ELR (cell line): ENCODE measurements at places on chromosomes 5 and 9.

GRCh38 chr9:33102551-33103210 is 26.2 kb upstream of the SMU1 start:
- DNase-seq = no peak

DNA sequence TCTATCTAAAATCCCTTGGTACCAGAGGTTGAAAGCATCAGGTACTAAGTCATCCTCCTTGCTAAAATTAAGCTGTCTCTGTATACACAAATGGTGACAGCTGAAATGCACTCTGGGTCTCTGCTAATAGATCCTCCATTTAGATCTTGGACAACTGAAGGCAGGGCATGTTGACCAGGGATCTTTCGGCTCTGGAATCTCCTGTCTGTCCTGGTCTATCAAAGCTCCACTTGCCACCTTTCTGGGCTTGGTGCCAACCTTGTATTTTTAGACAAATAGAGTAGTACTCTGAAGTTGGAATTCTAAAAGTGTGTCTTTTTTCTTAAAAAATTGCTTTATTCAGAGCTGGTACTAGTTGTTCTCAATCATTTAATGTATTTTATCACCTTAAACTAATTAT is 135.2 kb upstream of the HMHB1 start:
- DNase-seq = no peak

DNA sequence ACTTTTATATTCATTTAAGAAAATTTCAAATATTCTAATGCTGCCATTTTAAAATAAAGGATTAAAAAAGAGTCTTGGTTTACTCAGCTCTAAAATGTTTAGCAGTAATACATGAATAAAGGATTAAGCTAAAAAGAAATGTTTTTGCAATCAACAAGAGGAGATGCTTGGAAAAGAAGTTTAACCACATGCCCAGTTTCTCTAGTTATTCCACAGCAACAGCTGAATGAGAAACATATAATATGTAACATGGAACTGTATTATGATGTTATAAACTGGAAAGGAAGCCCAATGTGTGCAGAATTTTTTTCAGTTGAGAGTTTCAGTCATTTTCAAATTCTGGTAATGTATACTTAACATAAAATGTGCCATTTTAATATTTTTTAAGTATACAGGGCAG is 76.5 kb upstream of the ALDH1A1 start:
- DNase-seq = no peak

- no peak for DNase-seq
These were observed 50.1 kb upstream of the TTC39B start for GRCh38 chr9:15357050-15357653.

DNA sequence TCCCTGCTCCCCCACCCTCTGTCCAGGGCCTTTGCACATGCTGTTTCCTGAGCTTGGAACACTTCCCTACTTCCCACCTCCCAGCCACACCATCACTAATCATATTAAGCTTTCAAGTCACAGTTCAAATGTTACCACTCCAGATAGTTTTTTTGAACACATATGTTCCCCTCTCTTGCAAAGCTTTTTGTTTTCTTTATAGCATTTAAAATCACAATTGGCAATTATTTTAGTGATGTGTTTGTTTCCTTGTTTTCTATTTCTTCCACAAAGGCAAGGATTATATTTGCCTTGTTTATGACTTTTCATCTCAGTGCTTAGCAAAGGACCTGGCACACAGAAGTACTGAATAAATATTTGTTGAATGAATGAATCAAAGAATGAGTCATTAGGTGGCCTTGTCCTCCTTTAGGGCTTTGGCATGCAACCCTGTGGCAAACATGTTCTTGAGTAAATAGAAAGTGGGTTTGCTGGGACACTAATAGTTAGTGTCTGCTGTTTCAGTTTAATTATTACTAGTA is 386.8 kb downstream of the FGF10 start:
- no peak for DNase-seq

- no peak for DNase-seq
These were observed 311.6 kb upstream of the CLINT1 start for GRCh38 chr5:158170534-158170933.

DNA sequence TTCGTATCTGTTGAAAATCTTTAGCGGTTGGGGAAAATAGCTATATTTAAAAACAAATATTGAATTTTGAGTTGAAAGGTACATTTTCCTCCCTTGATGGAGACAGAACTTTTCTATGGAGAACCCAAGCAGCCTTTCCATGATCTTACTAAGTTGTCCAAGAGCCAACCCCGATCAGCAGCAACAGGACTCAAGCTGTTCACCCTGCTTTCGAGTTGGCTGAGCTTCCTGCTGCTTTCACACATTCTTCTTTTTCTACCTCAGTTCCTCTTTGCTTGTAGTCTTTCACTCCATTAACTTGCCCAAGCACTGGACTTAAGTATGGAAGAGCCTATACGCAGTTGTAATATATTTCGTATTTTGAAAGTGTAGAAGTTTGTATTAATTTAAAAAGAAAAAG is 59.4 kb downstream of the IL6ST start:
- DNase-seq = no peak
